ENCODE measurements at places on chromosomes 1 and 21.

DNA sequence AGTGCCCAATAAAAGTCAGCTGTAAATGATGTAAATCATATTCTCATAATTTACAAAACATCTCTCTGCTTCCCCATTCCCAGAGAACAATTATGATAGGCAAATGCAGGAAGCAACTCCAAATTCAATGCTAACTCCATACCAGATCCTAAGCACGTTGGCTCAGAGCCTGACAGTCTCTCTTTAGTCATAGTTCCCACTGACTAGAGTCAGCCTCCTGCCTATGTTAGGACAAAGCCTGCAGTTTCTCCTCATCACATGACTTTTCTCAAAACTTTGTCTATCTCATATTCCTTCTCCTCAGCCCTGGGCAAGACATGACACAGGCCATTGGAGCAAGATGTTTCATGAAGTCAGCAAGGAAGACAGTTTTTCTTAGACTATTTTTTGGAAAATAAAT is 101.5 kb upstream of the COL24A1 start:
- DNase-seq: no peak

DNA sequence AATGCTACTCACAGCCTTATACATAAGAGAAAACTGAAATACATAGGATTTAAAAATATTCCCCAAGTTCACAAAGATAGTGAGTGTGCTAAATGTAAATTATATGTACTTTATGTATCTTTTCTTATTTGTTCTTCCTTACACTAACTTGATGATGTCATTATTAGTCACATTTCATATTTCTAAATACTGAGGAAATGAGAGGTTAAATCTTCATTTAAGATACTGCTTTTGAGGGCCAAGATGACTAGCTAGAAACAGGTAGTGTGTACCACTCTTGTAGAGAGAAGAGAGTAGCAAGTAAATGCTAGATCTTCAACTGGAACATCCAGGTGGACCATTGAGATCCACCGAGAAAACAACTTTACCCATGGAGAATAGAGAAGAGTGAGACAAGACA is 29.8 kb downstream of the PYHIN1 start:
- no peak for DNase-seq

DNA sequence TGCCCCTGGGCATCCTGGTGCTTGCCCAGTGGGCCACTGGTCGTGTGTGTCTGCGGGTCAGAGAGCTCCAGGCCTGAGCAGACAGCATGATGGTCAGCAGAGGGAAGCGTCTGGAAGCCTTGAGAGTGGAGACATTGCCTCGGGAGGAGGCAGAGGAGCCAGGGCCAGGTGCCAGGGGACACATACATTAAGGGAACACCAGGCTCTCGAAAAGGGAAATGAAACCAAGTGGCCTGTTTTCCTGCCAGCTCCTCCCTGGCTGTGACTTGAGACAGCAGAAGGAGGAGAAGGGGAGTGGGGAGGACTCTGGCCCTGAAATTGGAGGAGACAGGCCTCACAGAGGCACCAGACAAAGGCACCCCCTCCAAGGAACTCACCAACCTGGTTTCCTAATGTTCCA is 62.4 kb upstream of the LRP8 start:
- DNase-seq: peak; percentile 59

DNA sequence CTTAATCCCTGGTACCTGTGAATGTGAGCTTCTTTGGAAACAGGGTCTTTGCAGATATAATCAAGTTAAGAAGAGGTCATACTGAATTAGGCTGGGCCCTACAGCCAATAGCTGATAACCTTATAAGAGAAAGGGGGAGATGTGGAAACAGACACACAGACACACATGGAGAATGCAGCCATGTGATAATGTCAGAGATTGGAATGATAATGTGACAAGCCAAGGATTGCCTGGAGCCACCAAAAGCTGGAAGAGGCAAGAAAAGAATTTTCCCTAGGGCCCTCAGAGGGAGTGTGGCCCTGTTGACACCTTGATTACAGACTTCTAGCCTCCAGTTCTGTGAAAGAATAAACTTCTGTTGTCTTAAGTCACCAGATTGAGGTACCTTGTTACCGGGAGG is 114.5 kb upstream of the SOD1 start:
- DNase-seq: no peak

DNA sequence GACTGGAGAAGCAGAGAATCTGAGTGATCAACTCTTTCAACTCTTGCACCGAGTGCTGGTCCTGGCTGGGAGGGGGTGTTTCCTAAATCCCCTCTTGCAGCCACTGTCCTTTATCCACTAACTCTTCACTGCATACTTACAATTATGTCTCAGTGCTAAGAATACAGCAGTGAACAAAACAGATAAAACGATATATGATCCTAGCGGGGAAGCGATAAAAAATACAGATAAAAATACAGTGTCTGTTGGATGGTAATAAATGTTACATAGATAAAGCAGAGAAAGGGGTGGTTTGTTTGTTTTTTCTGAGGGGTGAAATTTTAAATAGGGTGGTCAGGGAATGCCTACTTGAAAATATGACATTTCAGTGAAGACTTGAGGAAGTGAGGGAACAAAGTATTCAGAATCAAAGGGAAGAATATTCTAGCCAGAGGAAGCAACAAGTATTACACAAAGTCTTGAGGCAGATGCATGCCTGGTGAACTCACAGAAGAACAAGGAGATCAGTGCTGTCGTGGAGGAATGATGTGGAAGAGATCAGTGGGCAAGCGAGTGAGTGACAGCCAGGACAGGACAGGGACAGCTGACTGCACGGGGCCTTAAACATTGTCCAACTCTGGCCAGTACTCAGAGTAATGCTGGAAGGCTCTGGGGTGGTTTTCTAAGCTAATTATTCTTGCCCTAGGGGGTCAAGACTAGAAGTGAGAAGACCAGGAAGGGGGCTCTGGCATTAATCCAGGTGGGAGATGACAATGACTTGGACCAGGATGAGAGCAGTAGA is 110.0 kb downstream of the APP start:
- DNase-seq: peak; percentile 10

GRCh38 chr1:61370177-61370912 is 288.0 kb downstream of the NFIA start:
- DNase-seq: no peak

GRCh38 chr1:46342084-46342656 is 1.6 kb downstream of the NSUN4 start:
- DNase-seq: peak; percentile 23

GRCh38 chr1:41461790-41462679 is 22.4 kb downstream of the EDN2 start:
- no peak for DNase-seq

- DNase-seq: no peak
Measured at GRCh38 chr1:240255922-240256321, 164.2 kb downstream of the FMN2 start.

DNA sequence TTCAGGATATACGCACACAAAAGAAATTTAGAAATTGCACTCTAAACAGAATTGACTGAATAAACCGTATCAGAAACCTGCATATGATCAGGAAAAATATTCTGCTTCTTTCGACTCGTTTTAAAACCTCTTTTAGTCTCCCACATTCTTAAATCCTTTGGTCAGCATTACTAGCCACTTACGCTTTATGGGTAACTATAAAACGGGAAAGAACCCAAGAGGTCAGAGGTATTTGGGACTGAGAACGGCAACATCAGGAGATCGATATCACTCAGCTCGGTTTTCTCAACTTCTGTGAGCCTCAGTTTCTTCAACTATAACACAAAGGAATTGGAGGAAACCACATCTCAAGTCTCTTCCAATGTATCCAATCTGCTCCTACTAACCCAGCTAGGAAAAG is 36.4 kb upstream of the ANGPTL7 start:
- no peak for DNase-seq

- no peak for DNase-seq
Measured at GRCh38 chr1:67192902-67193301, 26.6 kb downstream of the IL23R start.

DNA sequence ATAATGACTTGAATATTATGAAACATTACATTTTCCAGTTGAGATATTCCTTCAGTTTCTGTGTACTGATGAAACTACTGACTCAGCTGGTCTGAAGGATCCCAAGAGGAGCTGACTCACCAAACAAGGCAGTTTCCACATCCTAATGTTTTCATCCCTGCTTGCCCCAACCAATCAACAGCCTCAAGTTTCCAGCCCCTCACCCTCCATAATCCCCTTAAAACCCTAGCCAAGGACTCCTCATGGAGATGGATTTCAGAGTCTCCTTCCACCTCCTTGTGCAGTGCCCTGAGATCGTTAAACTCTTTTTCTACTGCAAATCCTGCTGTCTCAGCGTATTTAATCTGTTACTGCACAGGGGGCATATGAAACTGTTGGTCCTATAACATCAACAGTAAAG is 83.1 kb upstream of the HAO2 start:
- no peak for DNase-seq

DNA sequence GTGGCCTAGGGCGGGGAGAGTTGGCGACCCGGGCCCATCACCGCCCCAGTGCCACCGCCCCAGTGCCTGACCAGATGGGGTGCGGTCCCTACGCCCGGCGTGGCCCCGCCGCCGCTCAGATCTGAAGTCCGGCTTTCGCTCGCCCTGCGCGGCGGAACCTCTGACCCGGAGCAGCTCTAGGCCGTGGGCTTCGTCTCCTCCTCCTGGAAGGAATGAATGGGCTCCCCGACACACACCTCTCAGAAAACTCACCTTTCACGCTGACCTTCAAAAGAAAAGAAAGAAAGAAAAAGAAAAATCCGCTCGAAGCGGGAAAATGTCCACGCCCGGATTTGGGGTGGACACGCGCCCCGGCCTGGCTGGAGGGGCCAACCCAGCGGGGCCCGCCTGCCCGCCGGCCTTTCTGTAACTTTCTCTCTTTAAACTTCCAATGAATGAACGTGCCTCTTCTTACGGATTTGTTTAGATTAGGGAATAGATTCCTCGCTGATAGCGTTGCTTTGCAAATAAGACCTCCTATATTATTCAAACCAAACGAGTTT is 5.4 kb upstream of the SIM2 start:
- DNase-seq: no peak

GRCh38 chr1:37177230-37177864 is 143.0 kb upstream of the GRIK3 start:
- peak; percentile 9 for DNase-seq

GRCh38 chr1:179867493-179868330 is 9.9 kb downstream of the TOR1AIP2 start:
- DNase-seq: peak; percentile 80

- DNase-seq: no peak
Measured at GRCh38 chr1:183674339-183674738, 21.2 kb upstream of the APOBEC4 start.

DNA sequence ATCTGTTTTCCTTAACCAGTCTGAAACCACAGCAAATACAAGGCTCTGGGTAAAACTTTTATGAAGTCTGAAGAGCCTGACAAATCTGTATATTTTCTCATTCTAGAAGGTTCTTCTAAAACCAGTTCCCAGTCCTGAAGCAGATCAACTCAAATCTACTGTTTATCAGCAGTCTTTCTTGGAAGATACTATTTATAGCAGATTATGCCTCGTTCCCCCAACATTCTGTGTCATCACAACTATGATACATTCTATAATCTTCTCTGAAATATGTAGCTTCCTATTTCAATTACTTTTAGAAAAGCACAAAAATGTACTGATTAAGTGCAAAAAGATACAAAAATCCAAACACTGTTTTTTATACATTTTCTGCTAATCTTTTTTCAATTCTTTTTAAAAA is 67.5 kb downstream of the NIBAN1 start:
- no peak for DNase-seq

- DNase-seq: no peak
Measured at GRCh38 chr1:2054560-2054959, 4.3 kb downstream of the PRKCZ start.

GRCh38 chr1:200131551-200132125 is 104.1 kb downstream of the NR5A2 start:
- no peak for DNase-seq

- DNase-seq: no peak
Measured at GRCh38 chr1:67869233-67869632, 36.0 kb upstream of the GNG12 start.

DNA sequence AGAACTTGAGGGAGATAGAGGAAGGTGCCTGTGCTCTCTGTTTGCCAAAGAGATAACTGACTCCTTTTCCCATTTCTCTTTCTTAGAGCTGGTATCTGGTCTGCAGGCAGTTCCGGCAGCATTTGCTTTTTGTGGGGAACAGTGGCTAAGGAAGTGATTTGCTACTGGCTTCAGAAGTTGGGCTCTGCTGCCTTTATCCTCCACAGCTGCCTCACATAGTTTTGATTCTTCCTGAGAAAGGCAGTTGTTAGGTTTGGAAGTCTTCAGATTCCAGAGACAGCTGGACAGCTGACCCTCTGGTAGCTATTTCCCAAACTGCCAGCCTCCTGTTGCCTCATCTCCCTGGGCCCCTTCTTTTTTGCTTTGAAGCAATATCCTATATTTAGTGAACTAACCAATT is 62.6 kb upstream of the MACF1 start:
- DNase-seq: no peak

DNA sequence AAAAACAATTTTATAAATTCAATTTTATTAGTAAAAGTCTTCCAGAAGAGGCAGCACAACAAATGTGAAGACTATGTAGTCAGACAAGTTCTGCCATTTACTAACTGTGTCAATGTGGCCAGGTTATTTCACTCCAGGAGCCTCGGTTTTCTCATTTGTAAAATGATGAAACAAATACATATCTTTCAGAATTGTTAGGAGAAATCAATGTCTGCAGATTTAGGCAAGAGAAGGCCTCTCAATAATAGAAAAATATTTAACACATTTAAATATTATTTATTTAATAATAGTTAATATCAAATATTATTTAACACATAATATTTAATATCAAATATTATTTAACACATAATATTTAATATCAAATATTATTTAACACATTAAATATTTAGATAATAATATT is 75.6 kb upstream of the PTGFR start:
- DNase-seq: no peak

DNA sequence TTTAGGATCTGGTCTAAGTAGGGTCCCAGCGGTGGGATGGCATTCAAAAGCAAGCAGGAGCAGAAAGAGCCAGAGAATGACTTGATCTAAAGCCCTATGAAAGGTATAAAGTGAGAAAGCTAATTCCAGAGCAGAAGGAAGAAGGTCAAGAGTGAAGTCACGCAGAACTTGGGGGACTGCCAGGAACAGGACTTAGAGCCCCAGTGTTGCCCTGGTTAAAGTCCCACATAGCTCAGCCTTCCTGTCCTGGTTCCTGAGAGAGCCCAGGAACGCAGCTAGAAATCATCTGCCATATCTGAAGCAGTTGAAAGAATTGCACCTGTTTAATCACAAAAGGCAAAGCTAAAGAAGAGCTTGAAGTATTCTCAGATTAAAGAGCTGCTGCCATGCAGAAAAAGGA is 160.6 kb upstream of the ATP1B1 start:
- no peak for DNase-seq

DNA sequence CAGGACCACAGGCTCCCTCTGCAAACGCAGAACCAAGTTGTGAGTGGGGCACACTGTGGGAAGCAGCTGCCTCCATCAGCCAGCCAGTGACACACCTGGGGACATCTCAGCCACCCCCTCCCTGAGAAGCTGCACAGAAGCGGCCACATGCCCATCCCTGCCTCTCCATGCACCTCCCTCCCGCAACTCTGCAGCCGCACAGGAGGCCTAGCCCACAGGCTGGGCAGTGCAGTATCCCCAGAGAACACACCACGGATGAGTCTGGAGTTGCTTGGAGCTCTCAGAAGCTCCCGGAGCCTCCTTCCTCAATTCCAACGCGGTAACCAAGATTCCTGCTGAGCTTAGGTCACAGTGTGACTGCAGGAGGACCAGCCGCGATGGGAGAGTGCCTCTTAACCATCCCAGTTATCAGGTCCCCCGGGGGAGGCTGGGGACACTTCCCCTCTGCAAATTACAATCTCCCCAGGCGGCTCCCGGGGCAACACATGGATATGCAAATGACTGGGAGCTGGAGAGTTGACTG is 1.2 kb upstream of the WNT3A start:
- no peak for DNase-seq

Measured in Kasumi-1 (cell line).